Right renal cortex interstitium (tissue), 3 donors: ENCODE measurements at places on chromosomes 13 and 19. TPM values are rescaled to one million over a fixed set of nuclear protein-coding genes. Genes with fewer than 3 reads are reported as not detected.

Gene FXYD3
- 26.7 TPM for polyA plus RNA-seq

GRCh38 chr13:28356561-28357021, 138.3 kb downstream of the FLT1 start:
- no peak for DNase-seq

DNA sequence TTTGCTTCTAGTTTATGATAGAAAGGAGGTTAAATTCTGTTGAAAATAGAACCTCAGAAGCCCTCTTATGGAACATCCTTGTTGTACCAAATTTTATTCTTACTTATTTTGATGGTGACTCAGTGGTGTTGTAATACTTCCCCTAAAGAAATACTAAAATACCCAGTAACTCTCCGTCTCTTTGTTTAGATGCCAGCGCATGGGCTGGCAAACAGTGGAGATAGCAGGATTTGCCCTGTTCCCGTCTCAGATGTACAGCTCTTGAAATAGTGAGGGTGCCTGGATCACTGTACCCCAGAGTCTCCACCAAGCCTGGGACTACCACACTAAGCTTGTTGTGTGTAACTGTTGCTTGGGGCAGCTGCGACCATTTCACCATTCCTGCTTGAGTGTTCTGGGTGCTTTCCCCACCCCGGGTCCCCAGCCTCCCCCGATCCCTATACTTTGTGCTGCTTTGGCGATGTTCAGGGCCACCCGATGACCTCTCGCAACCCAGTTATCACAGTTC, 67.0 kb upstream of the TEX29 start:
- no peak for DNase-seq

DNA sequence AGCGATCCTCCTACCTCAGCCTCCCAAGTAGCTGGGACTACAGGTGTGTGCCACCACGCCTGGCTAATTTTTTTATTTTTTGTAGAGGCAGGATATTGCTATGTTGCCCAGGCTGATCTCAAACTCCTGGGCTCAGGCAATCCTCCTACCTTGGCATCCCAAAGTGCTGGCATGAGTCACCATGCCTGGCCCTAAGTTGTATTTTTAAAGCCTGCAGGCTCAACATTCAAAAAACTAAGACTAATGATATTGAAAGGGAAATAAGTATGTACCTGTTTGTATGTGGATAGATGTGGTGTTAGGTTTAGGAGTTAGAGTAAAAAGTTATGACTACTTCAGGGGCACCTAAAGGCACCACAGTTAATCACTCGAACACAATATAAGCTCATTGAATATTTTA, 5.4 kb upstream of the IPO5 start:
- DNase-seq: no peak

DNA sequence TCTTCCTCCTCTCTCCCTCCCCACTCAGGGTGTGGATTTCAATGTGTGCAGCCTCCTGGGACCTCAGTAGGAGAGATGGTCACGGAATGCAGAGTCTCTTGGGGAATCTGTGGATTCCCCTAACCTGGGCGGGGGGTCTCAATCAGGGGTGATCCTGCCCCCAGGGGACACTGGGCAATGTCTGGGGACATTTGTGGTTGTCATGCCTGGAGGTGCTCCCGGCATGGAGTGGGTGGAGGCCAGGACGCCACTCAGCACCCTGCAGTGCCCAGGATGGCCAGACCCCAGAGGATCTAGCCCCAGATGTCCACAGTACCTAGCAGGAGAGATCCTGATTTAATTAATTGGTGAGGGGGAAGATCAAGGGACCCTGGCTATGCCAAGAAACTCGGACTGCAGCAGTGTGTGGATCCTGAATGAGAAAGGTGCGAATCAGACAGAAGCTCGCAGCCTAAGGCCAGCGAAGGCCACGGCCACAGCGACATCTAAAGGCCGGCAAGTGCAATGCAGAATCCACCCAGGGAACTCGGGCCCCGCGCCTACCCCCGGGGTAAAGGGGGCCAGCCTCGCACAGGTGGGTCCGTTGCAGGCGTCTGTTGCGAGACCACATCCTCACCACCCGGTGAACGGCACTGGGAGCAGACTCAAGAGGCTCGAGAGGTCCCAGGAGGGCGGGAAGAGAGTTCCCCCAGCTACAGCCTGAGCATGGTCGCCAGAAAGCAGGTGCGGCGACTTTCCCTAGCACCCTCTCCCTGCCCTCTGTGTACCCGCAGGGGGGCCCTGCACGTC, 88.8 kb downstream of the GNG7 start:
- no peak for DNase-seq
